ENCODE measurements at places on chromosomes 2 and 18.

DNA sequence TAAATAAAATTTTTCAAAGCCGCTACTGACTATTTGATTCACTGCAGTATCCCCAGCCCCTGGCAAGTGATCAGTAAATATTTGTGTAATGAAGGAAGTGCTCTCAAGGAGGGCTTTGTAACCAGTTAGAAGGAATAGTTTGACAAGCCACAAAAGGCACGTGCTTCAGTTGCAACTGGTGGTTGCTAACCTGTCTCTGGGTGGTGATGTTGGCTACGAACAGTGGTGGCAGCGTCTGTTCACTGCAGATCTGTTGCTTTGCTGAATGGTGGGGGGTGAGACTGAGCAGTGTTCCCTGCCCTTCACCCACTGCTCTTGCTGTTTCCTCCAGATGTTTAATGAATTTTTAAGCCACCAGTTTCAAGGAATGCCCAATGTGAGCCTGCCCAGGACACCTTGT lies 73.9 kb upstream of the SIX2 start:
- no peak for DNase-seq

GRCh38 chr2:164569378-164569777 lies 51.9 kb downstream of the GRB14 start:
- DNase-seq = no peak

DNA sequence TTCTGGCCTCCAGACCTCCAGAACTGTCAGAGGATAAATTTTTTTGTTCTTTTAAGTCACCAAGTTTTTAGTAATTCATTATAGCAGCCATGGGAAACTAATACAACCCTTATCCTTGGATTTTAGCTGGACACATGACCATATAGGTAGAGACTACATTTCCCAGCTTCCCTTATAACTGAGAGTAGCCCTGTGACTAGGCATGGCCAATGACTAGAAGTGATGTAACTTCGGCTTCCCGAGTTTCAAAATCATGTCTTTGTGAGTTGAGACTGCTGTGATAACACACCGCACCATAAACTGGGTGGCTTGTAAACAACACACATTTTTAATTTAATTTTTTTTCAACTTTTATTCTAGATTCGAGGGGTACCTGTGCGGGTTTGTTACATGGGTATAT lies 134.0 kb upstream of the SERTAD2 start:
- DNase-seq = no peak

DNA sequence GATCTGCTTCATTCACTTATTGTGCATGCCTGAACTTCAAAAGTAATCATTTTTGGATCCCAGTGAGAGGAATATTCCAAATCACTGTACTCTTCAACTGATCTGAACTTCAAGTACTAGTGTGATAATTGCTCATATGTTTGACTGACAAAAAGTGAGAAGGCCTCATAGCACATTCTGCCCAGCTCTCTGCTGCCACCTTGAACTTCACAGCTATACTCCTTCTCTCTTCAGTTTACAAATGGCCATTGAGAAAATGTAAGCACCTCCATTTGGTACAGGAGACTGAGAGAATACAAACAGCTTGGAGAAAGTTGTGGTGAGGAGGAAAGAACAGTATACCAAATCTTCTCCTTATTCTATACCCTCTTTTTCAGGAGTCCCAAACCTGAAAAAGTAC lies 946.0 kb upstream of the CHAC2 start:
- DNase-seq = no peak

DNA sequence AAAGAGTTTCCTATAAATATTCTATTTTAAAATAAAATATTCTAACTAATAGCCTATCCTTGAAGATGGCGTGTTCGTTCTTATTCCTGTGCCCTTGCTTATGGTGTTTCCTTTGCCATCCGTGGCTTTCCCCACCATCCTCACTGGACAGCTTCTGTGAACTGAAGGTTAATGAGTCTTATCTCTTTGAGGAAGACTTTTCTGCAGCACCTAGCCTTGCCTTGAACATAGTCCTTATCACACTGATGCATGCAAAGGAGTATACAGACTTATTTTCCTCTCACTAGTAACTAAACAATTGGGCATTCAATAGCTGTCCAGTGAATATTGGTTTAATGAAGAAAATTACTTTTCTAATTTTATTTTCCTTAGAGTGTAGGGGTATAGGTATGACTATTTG lies 88.1 kb downstream of the GULP1 start:
- no peak for DNase-seq

DNA sequence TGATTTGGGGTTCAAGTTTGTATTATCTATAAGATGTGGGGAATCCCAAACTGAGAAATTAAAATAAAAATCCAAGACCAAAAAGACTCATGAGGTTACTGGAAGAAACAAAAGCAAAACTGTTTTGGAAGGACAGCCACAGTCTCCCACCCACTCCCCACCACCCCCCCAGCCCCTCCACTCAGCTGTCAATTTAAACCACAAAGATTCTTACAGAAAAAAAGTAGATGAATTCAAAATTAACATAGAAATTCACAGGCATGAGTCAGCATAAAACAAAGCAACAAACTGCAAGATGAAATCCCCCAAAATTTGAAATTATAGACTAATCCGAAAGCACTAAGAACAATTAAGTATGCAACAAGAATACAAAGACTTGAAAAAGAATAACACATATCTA lies 12.1 kb downstream of the MAP4K3 start:
- no peak for DNase-seq

DNA sequence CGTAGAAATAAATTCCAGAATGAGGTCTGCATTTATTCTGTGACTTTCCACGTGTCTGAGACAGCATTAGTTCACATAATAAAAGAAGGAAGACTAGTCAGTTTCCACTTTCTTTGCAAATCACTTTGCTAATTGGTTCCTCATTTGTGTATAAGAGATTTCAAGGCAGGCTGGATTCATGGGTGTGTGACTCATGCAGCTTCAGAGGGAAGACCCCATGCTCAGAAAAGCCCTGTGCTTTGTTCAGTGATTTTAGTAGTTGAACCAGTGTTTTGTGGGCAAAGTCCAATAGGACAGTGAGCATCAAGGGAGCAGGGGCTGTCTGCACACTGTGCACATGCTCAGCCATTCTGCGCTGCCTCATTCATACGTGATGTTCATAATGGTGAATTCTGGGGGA lies 297.8 kb downstream of the DLGAP1 start:
- DNase-seq = no peak

DNA sequence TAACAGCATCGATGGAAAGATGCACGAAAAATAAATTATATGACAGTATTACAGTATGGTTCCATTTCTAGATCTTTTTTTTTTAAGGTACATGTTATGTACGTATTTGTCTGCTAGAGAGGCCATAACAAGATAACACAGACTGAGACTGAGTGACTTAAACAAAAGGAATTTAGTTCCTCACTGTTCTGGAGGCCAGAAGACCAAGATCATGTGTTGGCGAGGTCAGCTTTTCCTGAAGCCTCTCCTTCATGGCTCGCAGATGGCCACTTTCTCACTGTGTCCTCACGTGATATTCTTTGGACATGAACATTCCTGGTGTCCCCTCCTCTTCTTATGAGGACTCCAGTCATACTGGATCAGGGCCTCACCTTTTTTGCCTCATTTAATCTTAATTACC lies 177.4 kb downstream of the CAPN13 start:
- no peak for DNase-seq

All from nephron progenitor cell (in vitro differentiated cells).